ENCODE measurements at places on chromosomes 11 and 22.

- no peak for DNase-seq
Observed at GRCh38 chr11:46508360-46508759, 85.5 kb downstream of the AMBRA1 start.

- no peak for DNase-seq
Observed at GRCh38 chr11:73645972-73646631, at the start of gene PLEKHB1. TSS of gene PLEKHB1 (plus strand) at chr11:73646581. CDS start at chr11:73646609, 28 bp downstream.

GRCh38 chr11:100883830-100884229 is 196.7 kb downstream of the ARHGAP42 start:
- no peak for DNase-seq

- DNase-seq: no peak
Observed at GRCh38 chr11:57787920-57788702, 26.5 kb downstream of the CTNND1 start.

DNA sequence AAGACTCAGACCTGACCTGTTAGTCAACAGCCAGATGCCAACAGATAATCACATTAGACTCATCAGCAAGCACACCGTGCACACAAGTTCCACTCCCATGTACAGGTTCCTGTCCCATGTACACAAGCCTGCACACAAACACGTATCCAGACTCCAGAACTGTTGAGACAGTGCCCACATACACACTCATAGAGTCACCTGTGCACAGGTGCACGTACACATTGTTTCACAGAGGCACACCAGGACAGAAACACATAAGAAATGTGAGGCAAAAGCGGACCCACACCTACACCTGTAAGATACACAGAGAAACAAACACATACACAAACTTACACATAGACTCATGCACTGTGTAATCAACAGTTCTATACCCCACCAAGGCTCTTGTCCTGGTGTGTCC is 2.7 kb upstream of the ZNF74 start:
- DNase-seq: no peak

- DNase-seq: no peak
Observed at GRCh38 chr11:100174881-100175280, 512.2 kb upstream of the ARHGAP42 start.

- DNase-seq: no peak
Observed at GRCh38 chr11:1039481-1040427, 3.2 kb upstream of the MUC6 start.

DNA sequence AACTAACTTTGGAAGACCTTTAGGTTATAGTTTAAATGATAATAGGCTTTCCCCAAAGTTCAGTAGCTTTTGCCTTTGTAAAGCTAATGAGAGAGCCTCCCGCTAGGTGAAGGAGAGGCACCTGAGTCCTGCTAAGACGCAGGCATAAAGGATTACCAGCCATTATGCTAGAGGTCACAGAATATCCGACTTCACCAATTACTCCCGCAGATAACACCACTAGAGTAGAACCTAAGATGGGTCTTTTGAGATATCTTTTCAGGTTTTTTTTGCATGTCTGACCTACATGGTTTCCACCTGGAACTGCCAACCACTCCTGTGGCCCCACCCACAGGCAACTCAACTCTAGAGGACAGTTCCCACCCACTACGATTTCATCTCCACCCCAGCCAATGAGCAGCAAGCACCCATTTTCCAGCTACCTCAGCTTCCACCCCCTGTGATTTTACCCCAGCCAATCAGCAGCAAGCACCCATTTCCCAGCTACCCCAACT is 314.3 kb downstream of the BRD1 start:
- no peak for DNase-seq

DNA sequence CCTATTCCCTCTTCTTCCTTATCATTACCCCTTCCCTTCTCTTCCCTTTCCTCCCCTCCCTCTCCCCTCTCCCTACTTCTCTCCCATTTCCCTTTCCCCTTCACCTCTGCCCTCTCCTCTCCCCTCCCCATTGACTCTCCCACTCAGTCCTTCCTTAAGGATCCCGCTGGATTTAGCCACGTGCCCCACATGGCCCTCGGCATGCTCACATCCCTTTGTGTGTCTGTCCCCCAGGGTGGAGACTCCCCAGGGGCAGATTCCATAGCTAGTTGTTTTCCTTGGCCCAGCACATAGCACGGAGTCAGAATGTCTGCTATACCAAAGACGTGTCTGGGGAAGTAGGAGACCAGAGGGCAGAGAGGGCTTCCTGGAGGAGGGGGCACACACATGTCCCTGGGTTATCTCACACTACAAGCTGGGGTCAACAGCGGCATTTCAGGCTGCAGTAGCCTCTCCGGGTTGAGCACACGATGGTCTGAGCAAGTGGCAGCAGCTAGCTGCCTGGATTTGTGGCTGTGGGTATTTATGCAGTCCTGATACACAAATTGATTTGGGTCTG is 487.0 kb downstream of the TBC1D22A start:
- DNase-seq: no peak

GRCh38 chr22:40716116-40716515 is 36.8 kb downstream of the MCHR1 start:
- DNase-seq: no peak

GRCh38 chr22:25970374-25970911 is 198.8 kb upstream of the SEZ6L start:
- no peak for DNase-seq

GRCh38 chr22:35319244-35319985 is 19.7 kb downstream of the TOM1 start:
- DNase-seq: no peak

- no peak for DNase-seq
Observed at GRCh38 chr11:34339149-34340064, 18.4 kb downstream of the ABTB2 start.

- no peak for DNase-seq
Observed at GRCh38 chr11:2077061-2077802, 62.0 kb downstream of the IGF2 start.

- DNase-seq: no peak
Observed at GRCh38 chr11:89487016-89487415, 4.2 kb downstream of the NOX4 start.

GRCh38 chr22:22388090-22388489 is 120.5 kb downstream of the ZNF280B start:
- no peak for DNase-seq

DNA sequence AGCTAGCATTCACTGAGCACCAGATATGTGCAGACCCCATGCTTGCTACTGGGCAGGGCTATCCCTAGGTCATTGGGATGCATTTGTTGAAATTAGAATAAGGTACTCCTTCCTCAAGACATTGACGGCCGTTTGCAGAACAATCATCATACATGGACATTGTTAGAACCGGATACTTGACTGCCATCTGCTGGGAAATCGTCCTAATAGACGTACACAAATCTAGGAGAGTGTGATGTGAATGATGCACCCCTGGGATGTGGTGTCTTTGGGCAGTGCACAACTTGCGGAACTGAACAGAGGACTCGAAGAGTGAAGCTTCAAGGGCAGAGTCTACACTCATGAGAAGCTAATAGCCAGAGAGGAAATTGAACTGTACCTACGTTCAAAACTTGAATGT is 35.9 kb downstream of the MYO18B start:
- no peak for DNase-seq

DNA sequence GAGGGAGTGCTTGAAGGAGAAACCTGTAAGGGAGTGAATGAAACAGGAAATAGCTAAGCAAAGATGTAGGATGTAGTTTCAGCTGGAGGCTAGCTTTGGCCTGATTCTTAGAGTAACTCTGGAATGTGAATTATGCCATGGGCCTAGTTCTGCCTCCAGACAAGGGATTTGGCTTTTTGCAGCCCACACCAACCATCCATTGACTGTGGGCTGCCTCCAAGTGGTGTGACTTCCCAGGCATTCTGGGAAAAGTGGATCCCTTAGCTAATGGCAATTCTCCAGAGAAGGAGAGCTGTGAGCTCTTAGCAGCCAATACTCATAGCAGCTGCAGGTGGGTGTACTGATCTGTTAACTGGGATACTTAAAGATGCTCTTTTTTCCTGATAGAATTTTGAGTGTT is 2.0 kb upstream of the OR9I1 start:
- no peak for DNase-seq

GRCh38 chr22:29224121-29224858 is 18.6 kb downstream of the EMID1 start:
- no peak for DNase-seq

- DNase-seq: no peak
Observed at GRCh38 chr11:2655016-2655719, 44.6 kb downstream of the KCNQ1OT1 start.

- DNase-seq: no peak
Observed at GRCh38 chr11:95115597-95115996, 26.0 kb downstream of the ENDOD1 start.

DNA sequence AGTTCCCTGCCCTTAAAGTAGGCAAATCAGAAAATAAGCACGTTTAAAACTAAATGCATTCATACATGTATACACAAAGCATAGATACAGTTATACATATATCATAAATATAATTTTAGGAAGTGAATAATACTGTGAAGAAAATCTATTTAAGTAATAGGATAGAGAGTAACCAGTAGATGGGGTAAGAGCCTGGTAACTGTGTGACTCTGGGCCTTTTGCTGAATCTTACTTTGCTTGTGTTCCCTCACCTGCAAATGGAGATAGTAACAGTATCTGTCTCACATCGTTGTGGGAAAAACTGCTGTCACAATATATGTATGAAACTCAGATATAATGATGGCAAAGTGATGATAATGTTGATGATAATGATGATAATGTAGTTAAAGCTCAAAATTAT is 29.9 kb downstream of the MS4A2 start:
- DNase-seq: no peak

DNA sequence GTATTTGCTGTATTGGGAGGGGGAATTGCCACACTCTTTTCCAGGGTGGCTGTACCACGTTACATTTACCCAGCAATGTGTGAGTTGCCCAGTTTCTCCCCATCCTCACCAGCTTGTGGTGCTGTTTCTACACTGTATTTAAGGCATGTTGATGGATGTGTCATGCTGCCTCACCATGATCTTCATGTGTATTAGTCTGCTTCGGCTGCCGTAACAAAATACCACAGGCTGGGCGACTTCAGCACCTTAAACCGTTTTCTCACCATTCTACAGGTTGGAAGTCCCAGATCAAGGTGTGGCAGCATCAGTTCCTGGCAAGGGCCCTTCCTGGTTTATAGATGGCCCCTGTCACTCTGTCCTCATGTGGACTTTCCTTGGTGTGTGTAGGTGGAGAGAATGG is 169.7 kb downstream of the IGLL1 start:
- DNase-seq: no peak

- DNase-seq: no peak
Observed at GRCh38 chr22:44531487-44531886, 33.5 kb upstream of the RTL6 start.

DNA sequence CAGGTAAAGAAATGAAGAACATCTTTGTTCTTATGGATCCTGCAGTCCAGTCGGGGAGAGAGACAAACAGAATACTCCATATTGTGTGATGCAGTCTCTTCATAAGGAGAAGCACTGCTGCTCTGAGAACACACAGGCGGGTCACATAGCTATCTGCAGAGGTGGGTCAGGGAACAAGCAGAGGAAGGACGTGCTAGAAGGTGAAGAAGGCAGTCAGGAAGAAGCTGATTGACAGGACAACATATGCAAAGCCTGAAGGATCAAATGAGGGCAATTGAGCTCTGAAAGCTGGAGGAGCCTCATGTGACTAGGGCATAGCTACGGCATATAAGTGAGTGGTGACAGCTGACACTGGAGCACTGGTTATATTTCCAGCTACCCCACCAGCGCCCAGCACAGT is 122.5 kb downstream of the OPCML start:
- DNase-seq: no peak

- DNase-seq: no peak
Observed at GRCh38 chr11:9651899-9652748, 11.8 kb upstream of the SWAP70 start.

DNA sequence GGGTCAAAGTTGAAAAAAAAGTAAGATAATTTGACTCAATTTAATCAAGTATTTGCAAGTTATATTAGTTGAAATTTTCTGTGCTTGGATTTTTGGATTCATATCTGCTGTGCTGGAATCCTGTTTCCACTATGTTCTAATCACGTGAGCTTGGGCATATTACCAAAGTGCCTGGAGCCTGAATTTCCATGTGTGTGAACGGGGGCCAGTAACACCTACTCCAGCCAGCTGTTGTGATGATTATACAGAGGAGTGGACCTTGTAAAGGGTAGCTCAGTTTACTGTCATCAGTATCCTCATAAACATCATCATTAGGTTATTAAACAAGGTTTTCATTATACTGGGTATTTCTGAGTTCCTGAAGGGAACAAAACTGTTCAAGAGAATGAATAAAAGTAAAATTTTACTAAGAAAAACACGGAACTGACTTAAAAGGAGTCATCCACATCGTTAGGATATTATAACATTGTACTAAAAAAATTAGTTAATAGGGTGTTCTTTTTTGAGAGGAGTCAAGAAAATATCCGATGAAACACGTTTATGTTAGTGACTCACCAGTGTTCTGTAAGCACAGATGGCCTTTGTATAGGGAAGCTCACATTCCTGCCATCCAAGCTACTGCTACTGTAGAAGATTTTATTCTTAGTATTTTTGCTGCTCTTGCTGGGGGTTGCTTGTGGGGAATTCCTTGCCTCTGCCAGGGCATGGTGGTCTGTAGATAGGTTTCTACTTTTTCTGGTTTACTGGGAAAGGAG is 144.1 kb downstream of the ARHGAP42 start:
- no peak for DNase-seq

DNA sequence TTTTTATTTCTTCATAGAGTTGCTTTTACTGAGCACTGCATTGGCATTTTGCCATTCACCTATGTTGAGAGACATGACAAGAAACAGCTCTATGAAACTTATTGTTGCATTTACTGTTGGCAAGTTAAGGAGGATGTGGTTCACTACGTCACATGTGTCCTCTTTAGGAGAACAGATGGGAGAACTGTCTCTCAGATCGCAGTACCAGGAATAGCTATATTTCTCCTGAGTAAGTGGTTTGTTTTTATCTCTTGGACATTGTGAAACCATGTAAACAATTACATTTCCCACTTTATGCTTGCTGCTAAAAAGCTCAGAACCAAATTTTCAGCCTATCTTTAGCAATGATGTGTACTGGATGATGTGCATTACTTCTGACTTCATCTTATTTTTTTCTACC is 34.8 kb upstream of the PSMA1 start:
- no peak for DNase-seq

All from activated CD4-positive, alpha-beta T cell treated with anti-CD3 and anti-CD28 coated beads, Interleukin-2, amount 50 U/mL, for 4 hours (primary cell).